H1 (cell line): ENCODE measurements at places on chromosomes 16 and 17. TPM values are rescaled to one million over a fixed set of nuclear protein-coding genes. Genes with fewer than 3 reads are reported as not detected.

- H3K36me3 ChIP-seq: no peaks in the 10 kb centered on the region
- H3K27ac ChIP-seq: no peak overlapping the region
- no peaks in the 10 kb centered on the region for H3K27me3 ChIP-seq
Observed at GRCh38 chr16:12220766-12221165, 244.2 kb downstream of the SNX29 start.

DNA sequence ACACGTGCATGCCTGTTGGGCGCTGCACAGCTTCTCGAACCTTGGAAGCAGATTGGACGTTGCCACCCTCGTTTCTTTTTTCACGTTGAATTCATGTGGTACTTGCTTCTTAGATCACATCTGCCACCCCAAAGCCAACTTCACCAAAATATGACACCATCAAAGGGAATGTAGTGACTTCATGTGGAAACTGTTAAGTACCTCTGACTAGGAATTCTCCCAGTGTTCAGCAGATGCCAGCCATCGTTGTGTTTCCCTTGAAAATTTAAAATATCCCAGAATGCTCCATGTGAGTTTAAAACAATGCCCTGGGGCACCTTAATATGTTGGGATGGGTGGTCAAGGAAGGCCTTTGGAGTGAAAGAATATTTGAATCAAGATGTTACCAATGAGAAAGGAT lies 22.6 kb upstream of the FAM20A start:
- DNase-seq: no peak
- no peaks in the 10 kb centered on the region for H3K27me3 ChIP-seq
- no peak overlapping the region for H3K4me3 ChIP-seq

DNA sequence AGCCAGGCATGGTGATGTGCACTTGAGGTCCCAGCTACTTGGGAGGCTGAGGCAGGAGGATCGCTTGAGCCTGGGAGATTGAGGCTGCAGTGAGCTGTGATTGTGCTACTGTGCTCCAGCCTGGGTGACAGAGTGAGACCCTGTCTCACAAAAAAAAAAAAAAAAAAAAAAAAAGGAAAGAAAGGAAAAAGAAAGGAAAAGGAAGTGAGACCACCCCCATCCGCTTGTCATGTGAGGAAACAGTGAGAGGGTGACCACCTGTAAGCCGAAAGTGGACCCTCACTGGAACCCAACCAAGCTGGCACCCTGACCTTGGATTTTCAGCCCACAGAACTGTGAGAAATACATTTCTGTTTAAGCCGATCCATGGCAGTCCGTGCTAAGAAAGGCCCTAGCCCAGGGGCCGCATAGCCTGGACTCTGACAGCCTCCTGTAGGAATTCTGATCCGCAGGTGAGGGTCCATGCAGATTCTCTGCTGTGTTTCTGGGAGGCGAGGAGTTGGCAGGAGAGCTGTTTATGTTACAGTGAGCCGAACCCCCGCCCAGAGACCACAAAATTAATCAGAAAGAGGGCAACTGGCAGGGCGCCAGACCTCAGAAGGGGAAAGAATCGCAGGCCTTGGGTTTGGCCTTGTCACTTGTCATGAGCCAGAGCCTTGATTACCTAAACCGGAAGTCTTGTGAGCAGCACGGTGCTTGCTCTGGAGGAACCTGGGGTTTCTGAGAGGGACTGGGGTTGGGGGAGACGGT lies 945 bp downstream of the SGSH start:
- no peaks in the 10 kb centered on the region; the same call in 1 of the 2 replicates for H3K27me3 ChIP-seq
- H3K27ac ChIP-seq: no peak overlapping the region

- H3K4me3 ChIP-seq: no peak overlapping the region
- H3K27me3 ChIP-seq: no peaks in the 10 kb centered on the region
- no peak overlapping the region for H3K27ac ChIP-seq
- H3K36me3 ChIP-seq: no peaks in the 10 kb centered on the region
- DNase-seq: no peak
Observed at GRCh38 chr17:45812102-45812501, 28.0 kb downstream of the CRHR1 start.

GRCh38 chr17:79740413-79740812 lies 9.7 kb downstream of the ENPP7 start:
- no peak overlapping the region for H3K27ac ChIP-seq
- H3K27me3 ChIP-seq: peaks cover 18% of the 10 kb centered on the region
- H3K4me1 ChIP-seq: peaks cover 3% of the 10 kb centered on the region; the same call in 1 of the 2 replicates
- no peaks in the 10 kb centered on the region for H3K36me3 ChIP-seq

DNA sequence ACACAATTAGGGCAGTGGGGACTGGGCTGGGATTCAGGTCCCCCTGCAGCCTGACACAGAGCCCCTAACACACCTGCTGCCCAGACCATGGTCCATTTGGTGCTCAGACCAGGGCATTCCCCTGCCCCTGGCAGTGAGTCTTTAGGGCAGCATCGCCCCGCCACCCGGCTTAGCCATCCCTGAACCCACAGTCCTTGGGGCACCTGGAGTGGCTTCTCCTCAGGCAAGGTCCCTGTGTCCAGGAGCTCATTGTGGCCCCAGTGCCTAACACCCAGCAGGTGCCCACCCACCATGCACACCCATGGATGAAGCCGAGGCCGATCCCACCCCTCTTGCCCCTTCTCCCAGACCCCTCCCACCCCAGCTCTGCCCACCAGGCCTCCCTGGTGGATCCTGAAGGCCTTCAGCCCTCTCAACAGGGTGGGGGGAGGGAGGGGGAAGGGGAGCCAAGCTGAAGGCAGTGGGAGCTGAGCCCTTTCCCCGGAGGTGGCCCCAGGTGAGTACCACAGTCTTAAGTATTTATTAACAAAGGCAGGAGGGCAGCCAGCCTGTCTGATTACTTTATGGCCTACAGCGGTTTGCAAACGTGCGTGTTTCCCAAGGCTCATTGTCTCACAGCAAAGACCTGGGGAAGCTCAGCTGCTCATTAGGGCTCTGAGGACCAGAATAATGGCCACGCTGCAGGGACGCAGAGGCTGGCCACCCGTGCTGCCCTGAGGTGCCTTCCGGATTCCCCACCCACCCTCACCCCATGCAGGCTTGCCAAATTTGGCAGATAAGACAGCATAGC lies 38.5 kb downstream of the RBFOX3 start:
- H3K36me3 ChIP-seq: no peaks in the 10 kb centered on the region
- H3K4me3 ChIP-seq: no peak overlapping the region
- no peak for DNase-seq
- no peaks in the 10 kb centered on the region for H3K27me3 ChIP-seq

GRCh38 chr16:71498031-71498430 lies 8.9 kb upstream of the ZNF19 start:
- no peaks in the 10 kb centered on the region for H3K4me1 ChIP-seq
- no peaks in the 10 kb centered on the region for H3K36me3 ChIP-seq
- H3K27me3 ChIP-seq: no peaks in the 10 kb centered on the region
- H3K27ac ChIP-seq: no peak overlapping the region

SLFN12L gene
- not detected in 2 replicates for total RNA-seq

C17orf58 gene
- 21.8 and 24.1 TPM in 2 replicates for total RNA-seq

CHST5 gene
- 0.13 and 0.15 TPM in 2 replicates for total RNA-seq

GNAO1 gene
- 30.2 and 34.4 TPM in 2 replicates for total RNA-seq

ATP6V0C gene
- 176 and 199 TPM in 2 replicates for total RNA-seq

CD300LG gene
- not detected in 2 replicates for total RNA-seq
